ENCODE measurements at places on chromosomes 2 and 18. TPM values are rescaled to one million over a fixed set of nuclear protein-coding genes. Genes with fewer than 3 reads are reported as not detected.
A peak's percentile ranks its signal among the peaks of the same experiment; 100 is the strongest.

GRCh38 chr2:10048501-10049171 is 5.3 kb downstream of the KLF11 start:
- DNase-seq, result peak; percentile 53

DNA sequence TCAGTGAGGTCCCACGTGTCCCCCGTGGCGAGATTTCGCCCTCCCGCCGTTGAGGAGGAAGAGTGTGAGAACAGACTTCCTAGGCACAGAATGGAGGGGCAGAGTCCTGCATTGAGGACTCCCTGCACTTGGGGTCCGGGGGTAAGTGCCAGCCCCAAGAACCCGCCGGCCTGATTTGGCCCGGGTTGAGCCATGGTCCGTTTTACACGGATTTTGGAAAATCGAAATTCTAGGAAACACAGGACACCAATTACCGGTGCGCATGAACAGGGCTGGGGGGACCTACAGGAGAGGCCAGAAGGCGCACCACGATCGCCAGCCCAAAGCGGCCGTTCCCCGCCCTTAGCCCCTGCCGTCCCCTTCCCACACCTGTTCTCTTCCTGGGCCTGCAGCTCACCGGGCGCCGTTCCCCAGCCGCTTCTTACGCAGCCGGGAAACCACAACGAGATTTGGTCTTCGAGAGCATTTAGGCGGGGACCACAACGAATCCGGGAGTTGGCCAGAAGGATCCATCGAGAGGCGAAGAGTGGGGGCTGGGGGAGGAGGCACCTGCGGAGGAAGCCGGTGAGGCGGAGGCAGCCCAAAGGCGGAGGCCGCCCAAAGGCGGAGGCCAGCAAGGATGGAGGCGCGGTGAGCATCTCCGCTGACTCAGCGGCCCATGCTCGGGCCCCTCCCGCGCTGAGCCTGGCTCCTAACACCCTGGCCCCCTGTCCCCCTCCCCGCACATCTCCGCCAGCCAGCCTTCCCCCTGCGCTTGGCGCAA is 464 bp upstream of the TLX2 start:
- DNase-seq, result peak; percentile 81

DNA sequence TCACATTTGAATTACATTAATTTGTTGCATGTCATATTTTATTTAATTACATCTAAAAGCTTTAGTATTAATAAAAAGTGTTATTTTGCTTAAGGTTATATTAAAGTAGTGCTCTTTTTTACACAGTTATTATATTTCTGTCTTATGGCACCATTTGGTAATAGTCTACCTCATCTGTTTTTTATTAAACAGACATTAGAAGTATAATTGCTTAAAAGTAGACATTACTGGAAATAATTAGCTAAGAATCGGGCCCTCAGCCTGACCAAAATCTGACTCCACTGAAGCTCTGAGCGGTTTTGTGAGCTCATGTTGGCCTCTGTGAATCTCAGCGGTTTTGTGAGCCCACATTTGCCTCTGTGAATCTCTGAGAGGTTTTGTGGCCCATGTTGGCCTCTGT is 102.5 kb upstream of the SNTG2 start:
- no peak for DNase-seq

The IL37 gene
- total RNA-seq, result not detected

The LMAN1 gene
- 58.8 TPM for total RNA-seq
